ENCODE measurements at places on chromosomes 3 and 15.

DNA sequence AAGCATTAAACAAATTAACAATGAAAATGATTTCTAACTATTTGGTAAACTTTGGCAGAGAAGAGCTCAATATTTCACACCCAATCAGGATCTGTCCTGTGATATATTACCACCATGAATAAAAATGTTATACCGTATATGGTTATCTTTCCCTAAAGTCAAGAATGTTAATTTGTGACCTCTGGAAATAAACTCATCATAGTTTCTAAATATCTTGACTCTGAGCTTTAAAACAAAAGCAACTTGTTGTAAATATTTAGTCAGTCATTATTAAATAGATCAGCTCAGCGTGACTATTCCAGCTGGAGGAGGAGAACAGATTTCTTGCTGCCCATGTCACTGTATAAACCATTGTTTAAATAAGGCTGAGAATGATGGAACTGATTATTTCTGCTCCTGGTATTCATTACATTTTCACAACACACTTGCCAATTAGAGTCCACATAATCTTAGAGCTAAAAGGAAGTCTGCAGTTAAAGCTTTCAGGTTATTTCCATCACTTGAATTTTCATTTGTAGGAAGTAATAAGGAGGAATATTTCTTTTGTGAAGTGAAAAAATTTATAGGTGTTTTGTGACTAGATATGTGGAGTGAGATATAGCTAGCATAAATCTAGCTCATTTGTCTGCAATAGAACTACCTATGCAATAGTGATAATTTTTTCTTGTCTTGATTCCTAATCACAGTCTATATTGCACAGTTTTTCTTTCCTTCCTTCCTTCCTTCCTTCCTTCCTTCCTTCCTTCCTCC, 106.5 kb upstream of the P2RY1 start:
- no peak for DNase-seq

GRCh38 chr15:41969851-41970431, 2.4 kb downstream of the EHD4 start:
- DNase-seq, result peak; percentile 41

GRCh38 chr3:117874028-117874690, 1160.5 kb downstream of the IGSF11 start:
- peak; percentile 49 for DNase-seq

DNA sequence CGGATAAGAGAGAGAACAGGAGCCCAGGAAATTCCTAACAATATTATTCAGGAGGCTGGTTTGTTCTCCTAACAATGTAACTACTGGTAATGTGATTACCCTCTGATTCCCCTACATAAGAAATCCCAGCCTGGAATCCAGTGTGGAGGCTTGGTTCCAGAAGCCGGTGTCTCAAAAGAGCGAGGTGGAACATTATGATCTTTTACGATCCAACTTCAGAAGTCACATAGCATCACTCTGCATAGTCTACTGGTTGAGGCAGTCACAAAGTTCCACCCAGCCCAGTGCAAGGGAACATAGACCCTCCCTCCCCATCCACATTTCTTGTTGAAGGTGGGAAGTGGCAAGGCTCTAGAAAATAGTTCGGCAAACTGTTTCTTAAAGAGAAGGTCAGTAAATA, 81.6 kb upstream of the GALNT15 start:
- no peak for DNase-seq

DNA sequence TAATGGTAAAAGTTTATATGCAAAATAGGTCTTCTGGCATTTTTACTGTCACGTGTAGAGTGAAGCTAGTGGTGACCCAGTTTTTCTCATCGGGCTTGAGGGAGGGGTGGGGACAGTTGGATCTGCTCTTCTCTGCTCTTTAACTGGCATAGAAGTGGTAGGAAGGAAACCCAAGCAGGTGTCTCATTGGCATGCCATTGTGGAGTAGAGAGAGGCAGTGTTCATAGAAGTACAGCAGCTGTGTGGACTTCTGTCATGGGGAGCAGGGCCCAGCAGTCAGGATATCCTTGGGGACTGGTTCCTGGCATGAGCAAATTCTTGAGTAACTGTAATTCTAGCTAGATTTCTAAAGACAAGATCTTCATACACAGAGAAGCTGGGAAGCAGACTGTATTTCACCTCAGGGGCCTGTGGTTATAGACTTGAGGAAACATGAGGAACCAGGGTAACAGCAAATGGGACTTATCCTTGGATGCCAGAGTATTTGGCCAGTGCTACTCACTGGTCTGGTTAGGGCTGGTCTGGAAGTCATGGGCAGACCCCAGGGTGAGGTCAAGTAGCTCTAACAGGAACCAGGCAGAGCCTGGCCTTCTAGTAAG, 42.9 kb downstream of the CDIN1 start:
- DNase-seq, result no peak

- no peak for DNase-seq
Measured at GRCh38 chr3:38274864-38275649, 7.0 kb upstream of the SLC22A14 start.

GRCh38 chr15:82100111-82100929, 54.5 kb upstream of the MEX3B start:
- DNase-seq, result no peak

DNA sequence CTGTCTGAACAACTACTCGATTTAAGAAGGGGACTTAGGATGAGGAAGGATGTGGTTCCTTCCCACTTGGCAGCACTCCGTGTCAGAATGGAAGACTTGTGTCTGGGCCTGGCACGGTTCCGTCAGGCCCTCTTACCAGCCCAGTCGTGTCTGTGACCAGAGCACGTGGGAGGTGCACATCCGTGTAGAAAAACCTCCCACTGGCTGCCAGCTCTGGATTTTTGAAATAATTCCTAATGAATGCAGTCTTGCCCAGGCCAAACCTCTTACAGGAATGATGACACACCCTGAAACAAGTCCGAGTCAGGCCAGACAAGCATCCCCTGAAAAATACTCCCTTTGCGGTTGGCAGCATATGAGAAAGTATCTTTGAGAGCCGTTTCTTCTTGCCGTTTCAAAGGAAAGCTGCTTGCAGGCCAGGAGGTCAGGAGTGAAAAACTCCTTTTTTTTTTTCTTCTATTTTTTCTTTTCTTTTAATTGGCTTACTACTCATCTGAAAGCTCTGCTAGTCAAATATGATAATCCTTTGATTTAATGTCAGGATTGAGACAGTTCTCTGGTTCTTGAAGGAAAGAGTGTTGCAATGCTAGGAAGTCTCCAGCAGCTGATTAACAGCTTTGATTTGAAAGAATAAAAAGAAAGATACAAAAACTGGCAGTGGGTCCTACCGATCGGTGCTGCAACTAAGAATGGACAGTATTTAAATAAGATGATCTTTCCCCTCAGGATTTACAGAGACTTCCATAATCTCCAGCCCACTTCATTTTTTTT, 19.8 kb downstream of the IL1RAP start:
- peak; percentile 56 for DNase-seq

DNA sequence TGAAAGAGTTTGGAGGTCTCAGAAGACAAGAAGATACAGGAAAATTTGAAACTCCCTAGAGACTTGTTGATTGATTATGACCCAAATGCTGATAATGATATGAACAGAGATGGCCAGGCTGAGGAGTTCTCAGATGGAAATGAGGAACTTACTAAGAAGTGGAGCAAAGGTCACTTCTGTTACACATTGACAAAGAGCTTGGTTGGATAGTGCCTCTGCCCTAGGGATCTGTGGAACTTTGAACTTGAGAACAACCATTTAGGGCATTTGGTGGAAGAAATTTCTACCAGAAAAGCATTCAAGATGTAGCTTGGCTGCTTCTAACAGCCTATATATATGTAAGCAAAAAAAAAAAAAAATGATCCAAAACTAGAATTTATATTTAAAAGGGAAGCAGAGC, 48.9 kb upstream of the NAALADL2 start:
- no peak for DNase-seq

GRCh38 chr15:93482731-93483130, 393.7 kb upstream of the RGMA start:
- DNase-seq, result no peak

GRCh38 chr3:115667738-115668065, 44.4 kb downstream of the GAP43 start:
- no peak for DNase-seq

DNA sequence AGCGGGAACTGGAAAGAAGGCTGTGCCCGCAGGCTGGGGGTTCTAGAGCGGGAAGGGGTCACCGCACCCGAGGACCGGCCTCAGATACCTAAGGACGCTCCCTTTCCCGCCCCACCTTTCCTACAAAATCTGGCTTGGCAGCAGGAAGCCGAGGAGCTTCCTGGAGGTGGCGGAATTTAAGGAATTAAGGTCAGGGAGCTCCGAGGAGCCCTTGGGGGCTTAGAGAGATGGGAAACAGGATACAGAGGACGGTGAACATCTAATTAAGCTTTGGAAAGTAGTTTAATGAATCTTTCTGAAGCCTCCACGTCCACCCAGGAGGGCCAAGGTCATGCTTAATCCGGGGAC, 507 bp upstream of the AP3B2 start:
- DNase-seq, result no peak

GRCh38 chr3:114707252-114707860, 413.5 kb downstream of the TIGIT start:
- no peak for DNase-seq

DNA sequence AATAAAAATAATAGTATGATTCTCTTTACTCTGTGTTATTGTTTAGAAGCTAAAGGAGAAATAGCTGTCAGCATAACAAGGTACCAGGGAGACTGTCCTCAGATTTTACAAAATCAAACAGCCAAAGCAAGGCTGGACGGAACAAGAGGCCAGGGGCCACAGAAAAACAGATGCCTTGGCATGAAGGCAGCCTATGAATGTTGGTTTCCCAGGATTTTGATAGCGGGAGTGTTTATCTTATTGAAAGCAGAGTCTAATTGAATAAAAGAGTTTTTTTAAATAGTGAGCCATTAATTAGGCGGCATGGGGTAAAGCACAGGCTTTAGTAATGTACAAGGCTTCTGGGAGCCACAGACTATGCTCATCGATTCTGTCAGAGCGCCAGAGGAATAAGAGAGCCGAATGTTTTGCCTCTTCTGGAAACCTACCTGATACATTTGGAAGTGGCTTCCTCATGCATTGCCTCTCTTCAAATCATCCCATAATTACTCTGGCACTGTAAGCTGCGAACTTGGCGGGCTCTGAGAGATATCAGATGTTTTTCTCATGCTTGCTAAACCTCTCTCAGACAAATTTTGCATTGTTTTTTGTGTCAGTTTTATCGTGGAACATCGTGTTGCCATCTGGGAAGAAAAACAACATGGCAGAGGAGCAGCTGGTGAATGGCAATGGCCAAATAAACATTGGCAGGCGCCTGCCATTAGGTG, 30.4 kb upstream of the TMCO5A start:
- DNase-seq, result no peak

DNA sequence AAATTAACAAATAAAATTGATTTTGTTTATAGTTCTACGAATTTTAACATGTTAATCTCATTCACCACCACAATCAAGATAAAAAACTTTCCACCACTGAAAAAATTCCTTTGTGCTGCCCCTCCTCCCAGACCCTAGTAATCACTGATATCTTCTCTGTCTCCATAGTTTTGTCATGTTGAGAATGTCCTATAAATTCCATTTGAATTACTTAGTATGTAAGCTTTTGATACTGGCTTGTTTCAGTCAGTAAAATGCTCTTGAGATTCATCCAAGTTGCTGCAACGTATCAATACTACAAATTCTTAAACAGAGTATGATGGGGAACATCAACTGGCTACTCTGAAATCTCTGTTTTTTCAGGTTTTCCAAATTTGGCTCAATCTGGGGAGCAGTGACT, 129.6 kb downstream of the CTNNB1 start:
- no peak for DNase-seq

Measured in endothelial cell of umbilical vein (primary cell).